SHP77 (cell line): ENCODE measurements at places on chromosomes 1 and 21.

GRCh38 chr21:26422138-26422537 is 150.9 kb downstream of the CYYR1 start:
- no peak for DNase-seq

GRCh38 chr1:53685272-53686051 is 53.5 kb downstream of the GLIS1 start:
- DNase-seq: no peak

GRCh38 chr1:115951560-115951959 is 24.8 kb upstream of the SLC22A15 start:
- no peak for DNase-seq

GRCh38 chr21:44059710-44060109 is 47.5 kb upstream of the PWP2 start:
- no peak for DNase-seq

DNA sequence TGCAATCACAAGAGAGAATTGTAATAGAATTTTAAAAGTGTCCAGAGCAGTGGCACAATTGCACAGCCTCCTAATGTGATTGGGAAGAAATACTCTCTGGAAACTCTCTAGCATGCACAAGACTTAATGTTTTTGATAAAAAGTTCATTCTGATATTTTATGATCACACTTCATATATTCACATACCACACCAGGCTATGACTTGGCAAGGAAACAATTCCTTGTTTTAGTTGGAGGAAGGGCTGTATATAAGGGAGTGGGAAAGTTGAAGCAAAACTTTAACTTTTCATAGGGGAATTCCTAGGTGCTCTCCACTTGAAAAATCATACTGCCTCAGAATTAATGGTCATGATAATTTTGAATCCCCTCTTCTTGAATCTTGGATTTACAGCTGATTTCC is 61.5 kb upstream of the ASB17 start:
- no peak for DNase-seq

DNA sequence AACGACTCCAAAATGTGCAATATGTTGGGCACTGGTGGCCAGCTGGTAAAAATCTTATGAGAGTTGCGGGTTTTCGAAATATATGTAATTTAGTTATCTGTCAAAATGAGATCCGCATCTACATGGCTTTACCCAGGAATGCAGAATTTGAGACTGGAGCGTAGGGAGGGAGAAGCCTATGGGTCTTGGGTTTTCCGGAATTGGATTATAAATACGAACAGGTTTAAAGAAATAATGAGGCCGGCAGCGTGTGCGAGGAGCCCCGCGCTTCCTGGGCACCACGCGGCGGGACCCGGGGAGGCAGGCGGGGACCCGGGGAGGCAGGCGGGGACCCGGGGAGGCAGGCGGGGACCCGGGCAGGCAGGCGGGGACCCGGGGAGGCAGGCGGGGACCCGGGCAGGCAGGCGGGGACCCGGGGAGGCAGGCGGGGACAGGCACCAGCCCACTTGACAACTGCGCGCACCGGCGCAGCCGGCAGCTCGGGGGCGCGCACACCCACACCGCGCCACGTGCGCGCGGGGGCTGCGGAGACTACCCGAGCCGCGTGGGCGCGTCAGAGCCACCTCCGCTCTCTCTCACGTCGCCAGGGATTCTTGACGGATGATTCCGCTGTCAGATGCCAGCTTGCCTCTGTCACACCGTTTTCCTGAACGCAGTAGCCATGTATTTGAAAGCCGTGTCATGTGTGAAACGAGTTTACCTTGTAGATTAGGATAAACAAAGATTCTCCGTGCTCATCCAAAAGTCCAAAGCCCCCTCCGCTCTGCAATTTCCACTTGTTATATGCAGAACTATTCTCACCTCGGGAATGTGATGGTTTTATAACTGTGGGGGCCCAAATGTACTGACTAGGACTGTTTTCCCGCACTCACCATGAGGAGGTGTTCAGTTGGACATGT is 54.3 kb upstream of the HNRNPU start:
- peak; percentile 12 for DNase-seq

GRCh38 chr1:23576338-23577055 is 17.2 kb upstream of the ID3 start:
- no peak for DNase-seq

GRCh38 chr1:233331676-233332519 is 4.4 kb downstream of the MAP3K21 start:
- no peak for DNase-seq

DNA sequence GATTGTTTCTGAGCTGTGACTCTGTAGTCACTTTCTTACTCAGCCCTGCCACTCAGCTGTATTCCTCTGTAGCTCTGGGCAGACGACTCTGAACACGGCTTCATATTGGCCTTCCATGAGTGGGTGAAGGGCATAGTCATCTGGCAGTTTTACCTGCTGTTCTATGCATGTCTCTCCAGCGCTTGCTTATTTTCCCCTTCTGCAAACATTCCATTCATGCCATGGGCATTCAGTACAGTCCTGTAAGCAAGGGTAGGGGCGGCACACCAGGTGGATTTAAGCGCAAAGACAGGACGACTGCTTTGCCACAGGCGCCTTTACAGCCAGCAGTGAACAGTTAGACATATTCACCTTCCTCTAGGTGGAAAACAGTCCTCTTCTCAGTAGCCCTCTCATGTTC is 4.4 kb upstream of the WDR26 start:
- no peak for DNase-seq

DNA sequence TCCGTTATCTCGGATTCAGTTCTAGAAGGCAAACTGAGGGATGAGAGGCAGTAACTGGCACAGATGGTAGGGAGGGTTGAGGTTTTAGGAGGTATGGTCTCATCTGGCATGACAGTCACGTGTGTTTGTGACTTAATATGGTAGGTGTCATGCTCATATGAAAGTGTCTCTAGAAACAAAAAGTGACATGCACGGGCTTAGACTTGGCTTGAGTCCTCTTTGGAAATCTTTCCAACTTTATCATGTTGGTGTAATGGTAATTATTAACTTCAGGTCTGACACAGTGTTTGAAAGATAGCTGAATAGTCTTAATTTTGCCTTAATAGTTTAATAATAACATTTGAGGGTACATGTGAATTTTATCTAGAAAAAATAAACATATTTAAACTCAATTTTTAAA is 218.1 kb downstream of the FMN2 start:
- DNase-seq: no peak

DNA sequence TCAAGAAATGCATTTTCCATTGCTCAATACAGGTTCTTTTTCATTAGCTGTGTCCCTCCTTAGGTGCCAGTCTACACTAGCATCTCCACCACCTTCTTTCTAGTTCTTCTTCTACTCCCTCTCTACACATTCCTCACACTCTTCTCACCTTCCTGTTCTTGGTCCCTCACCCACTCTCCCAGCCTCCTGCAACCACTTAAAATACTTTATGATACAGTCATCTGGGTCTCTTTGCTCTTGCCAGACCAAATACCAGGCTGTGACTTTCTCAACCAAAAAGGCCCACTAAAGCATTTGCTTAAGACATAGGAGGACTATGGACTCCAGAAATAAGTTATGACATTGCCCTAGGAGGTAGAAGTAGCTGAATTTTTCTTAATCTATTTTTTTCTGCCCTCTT is 35.1 kb downstream of the PIGM start:
- no peak for DNase-seq

DNA sequence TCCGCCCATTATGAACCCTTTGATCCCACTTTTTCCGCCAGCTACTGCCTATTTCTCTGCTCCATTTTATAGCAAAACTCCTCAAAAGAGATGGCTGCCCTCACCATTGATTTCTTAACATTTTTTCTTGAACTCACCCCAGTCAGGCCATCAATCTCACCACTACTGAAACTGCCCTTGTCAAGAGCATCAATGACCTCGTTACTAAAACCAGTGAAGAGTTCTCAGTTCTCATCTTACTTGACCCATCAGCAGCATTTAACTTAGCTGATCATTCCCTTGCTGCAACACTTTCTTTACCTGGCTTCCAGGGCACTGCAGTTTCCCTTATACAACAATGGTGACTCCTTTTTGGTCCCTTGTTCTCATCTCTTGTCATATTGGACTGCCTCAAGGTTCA is 35.2 kb upstream of the FASLG start:
- DNase-seq: no peak

DNA sequence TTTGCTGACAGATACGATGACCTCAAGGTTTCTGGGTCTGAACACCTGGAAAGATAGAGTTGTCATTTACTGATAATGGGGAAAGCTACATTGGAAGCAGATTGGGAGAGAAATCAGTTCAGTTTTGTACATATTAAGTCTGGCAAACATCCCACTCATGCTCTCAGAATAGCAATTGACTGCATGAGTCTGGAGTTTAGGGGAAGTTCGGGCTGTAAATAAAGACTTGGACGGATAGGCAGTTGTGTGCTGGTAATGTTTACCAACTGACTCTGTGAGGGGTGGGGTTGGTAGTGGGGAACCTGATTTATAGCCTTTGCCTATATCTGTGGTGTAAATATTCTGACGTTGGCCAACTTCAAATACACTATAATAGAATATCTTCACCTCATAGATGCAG is 4.0 kb downstream of the H6PD start:
- DNase-seq: peak; percentile 5

DNA sequence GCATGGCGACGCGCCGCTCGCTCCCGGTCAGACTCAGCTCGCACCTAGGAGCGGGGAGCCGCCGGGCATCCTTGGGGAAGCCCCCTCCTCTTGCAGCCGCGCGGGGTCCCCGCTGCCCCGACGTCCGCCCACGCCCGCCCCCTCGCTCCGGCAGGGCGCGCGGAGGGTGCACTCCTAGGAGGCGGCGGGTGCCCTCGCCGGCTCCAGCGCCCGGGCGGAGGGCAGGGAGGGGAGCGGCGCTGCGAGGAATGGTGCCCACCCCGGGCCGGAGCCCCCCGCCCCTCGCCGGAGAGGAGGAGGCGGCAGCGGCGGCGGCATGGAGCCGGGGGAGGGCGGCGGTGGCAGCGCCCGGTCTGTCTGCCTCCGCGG is 488 bp downstream of the FAM78B start:
- no peak for DNase-seq

- DNase-seq: no peak
Measured at GRCh38 chr1:29539971-29540370, 303.6 kb downstream of the PTPRU start.

DNA sequence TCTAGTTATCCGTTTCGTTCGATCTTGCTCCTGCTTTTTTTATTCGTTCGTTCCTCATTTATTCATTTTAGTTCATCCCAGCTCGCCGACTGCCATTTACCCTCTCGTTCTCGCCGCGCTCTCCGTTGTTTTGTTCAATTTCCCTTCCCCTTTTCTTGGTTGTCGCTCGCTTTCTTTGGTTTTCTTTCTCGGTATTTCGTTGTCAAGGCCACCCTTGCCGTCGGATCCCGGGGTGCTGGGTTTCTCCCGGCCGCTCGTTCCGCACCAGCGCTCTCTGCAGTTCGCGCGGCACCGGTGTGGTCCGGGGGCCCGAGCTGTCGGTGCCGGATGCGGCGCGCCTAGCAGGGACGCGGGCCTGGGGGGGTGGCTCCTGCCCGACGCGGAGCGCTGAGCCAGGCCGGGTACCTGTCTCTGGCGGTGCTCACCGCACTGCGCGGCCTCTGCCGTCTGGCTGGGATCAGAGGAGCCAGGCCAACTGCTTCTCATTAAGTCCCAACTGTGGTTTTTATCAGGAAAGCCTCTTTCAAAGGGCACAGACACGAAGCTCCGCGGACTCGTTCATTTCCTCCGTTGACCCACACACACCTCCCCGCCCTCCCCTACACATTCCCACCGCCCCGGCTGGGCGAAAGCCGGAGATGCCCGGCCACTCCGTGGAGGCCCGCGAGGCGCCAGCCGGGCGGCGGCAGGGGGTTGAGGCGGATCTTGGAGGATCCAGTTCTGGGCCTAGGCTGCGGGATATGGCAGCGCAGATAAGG is 1.6 kb downstream of the ALX3 start:
- no peak for DNase-seq

GRCh38 chr1:58312971-58313563 is 233.5 kb downstream of the OMA1 start:
- no peak for DNase-seq

DNA sequence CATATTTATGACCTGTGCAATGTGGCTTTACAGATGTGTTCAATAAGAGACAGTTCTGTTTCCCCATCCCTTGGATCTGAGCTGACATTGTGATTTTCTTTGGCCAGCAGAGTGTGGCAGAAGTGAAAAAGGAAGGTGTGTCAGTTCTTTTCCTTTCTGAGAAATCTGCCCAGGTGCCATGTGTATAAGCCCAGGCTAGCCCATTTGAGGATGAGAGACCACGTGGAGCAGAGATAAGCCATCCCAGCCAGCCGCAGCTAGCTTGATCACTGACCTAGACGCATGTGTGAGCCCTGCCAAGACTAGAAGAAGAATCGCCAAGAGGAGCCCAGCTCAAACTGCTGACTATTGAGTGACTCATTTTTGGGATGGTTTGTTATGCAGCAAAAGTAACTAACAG is 127.8 kb downstream of the KCNJ6 start:
- DNase-seq: no peak

GRCh38 chr1:174222166-174222949 is 63.0 kb downstream of the RABGAP1L start:
- no peak for DNase-seq

DNA sequence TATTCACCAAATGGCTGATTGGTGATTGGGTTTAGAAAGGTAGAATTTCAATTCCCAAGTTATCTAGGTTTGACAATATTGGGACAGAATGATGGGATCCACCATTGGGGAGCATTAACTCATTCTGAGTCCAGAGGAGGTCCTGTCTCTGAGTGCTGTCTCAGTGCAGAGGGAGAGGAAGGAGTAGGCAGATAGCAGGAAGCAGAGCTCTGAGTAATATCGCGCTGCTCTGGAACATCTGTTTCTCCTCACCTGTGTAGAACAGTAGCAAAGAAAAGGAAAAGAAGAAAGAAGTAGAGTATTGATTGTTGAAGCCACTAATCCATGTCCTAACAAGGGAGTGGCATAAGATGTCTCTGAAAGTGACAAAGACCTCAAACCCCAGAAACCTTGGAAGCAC is 1657.8 kb downstream of the MRPL39 start:
- DNase-seq: no peak

GRCh38 chr1:169041366-169041765 is 65.1 kb upstream of the ATP1B1 start:
- no peak for DNase-seq

DNA sequence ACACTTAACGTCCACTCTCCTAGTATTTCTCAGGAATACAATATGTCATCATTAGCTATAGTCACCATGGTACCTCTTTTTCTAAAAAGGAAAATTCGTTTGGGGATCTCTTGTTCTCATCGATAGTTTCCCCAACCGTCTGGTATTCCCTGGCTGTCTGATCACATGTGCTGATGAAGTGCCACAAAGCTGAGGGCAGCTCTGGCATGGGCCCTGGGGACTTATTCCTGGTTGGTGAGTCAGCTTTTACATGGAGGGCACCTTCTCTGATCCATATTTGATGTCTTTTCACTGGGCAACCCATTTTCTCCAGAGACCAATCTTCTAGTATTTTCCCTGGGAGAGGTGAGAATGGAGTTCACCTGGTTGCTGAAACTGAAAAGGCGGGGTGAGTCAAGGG is 39.5 kb downstream of the CHD1L start:
- no peak for DNase-seq

- DNase-seq: peak; percentile 72
Measured at GRCh38 chr1:62875676-62876075, 91.7 kb downstream of the ATG4C start.

DNA sequence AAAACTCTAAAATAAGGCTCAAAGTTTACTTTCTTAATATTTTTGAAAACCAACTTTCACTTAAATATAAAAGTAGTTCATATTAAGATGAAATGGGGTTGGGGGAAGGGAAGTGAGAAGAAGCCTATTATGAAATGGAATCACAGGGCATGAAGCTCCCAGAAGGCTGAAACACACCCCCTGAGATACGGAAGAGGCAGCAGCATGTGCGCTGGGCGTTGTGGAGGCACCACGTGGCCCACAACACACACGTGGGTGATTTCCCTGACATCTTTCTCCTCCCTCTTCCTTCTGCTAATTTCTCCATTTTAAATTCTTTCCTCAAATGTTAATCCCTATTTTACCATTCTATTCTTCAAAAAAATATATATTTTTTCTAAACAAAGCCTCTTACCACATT is 35.6 kb upstream of the SEC16B start:
- DNase-seq: no peak
